ENCODE measurements at places on chromosomes 7 and 10.

DNA sequence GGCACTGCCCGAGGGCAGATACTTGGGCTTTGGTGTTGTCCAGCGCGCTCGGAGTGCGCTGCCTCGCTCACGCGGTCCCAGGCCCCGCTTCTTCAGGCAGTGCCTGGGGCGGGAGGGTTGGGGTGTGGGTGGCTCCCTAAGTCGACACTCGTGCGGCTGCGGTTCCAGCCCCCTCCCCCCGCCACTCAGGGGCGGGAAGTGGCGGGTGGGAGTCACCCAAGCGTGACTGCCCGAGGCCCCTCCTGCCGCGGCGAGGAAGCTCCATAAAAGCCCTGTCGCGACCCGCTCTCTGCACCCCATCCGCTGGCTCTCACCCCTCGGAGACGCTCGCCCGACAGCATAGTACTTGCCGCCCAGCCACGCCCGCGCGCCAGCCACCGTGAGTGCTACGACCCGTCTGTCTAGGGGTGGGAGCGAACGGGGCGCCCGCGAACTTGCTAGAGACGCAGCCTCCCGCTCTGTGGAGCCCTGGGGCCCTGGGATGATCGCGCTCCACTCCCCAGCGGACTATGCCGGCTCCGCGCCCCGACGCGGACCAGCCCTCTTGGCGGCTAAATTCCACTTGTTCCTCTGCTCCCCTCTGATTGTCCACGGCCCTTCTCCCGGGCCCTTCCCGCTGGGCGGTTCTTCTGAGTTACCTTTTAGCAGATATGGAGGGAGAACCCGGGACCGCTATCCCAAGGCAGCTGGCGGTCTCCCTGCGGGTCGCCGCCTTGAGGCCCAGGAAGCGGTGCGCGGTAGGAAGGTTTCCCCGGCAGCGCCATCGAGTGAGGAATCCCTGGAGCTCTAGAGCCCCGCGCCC lies at the start of gene NPY:
NPY (plus strand) TSS at position 294 of the 802 bp plus-strand sequence. CDS start 1,051 bp downstream, outside the sequence.
- no peak for DNase-seq

GRCh38 chr7:127710635-127711034 lies 58.6 kb downstream of the SND1 start:
- no peak for DNase-seq

DNA sequence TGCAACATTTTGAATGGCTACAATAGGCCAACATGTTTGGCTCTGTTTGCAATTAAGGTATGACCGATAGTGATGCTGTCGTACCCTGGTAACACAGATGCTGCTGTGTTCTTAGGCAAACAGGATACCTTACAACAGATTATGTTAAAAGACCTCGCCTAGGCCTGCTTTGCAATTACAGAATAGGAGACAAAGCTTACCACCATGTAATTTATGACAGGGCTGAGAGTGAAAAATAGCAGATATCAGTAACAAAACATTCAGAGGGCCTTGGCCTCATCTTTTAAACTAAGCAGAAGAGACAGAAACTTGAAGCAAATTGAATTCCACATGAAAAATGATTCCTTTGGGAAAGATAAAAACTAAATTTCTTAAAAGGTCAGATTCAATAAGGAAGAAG lies 29.4 kb upstream of the ABLIM1 start:
- DNase-seq: no peak

GRCh38 chr7:4833691-4834600 lies 27.9 kb downstream of the PAPOLB start:
- no peak for DNase-seq

DNA sequence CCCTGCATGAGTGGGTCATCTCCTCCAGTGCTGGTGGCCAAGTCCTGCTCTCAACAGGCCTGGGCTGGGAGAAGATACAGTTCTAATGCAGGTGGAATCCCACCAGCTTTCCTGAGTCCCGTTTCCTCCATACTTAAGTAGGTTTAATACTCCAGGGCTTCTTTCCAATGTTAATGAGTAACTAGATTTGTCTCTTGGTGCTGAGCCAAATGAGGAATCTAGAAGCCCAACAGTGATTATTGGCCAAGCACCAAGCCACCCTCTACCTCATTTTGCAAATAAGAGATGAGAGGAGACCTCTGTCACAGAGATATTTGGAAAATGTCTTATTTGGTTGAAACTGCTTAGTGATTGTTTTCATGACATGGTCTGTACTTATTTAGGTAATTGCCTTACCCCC lies 37.1 kb downstream of the STARD3NL start:
- DNase-seq: no peak
